Effector CD4-positive, alpha-beta T cell (primary cell): ENCODE measurements at places on chromosomes 16 and 17.

GRCh38 chr17:34230342-34230741 is 24.7 kb upstream of the CCL2 start:
- DNase-seq: no peak

DNA sequence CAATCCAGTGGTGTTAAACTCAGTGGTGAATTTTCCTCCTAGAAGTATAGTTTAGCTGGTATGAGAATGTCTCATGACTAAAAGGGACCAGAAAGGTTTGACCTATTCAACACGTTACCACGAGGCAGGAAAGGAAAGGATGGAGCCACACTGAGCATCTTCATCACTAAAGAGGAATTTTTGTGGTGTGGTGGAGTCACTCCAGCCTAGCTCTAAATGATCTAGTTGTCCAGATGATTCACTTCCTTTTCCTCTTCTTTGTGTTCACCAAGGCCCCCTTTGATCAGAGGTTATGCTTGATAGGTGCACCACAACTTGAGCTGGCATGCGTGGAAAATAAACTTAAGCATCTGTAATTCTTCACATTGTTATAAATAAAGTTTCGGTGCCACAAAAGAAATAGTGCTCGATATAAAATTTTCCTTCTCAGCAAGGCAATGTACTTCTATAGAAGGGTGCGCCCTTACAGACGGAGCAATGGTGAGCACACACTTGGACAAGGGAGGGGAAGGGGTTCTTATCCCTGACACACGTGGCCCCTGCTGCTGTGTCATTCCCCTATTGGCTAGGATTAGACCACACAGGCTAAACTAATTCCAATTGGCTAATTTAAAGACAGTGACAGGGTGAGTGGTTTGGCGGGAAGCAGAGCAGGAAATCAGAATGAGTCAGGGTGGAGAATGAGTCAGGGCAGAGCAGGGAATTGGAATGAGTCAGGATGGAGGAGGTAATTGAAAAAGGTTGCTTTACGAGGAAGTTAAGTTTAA is 254.6 kb downstream of the HS3ST3A1 start:
- DNase-seq: no peak

DNA sequence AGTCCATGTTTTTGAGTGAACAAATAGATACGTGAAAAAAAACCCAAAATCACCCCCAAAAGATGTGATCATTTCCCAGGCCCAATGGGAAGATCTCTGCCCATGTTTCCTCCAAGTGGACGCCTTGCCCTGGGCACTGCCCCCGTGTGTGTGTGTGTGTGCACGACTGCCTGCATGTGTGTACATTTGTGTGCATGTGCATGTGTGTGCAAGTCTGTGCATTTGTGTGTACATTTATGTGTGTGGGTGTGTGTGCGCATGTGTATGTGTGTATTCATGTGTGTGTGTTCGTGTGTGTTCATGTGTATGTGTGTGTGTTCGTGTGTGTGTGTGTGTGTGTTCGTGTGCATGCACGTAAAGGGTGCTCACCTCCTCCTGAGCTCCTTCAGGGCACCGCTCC is 16.8 kb upstream of the LRRC37A3 start:
- no peak for DNase-seq

- no peak for DNase-seq
Measured at GRCh38 chr16:23379707-23380106, 73.3 kb downstream of the COG7 start.

DNA sequence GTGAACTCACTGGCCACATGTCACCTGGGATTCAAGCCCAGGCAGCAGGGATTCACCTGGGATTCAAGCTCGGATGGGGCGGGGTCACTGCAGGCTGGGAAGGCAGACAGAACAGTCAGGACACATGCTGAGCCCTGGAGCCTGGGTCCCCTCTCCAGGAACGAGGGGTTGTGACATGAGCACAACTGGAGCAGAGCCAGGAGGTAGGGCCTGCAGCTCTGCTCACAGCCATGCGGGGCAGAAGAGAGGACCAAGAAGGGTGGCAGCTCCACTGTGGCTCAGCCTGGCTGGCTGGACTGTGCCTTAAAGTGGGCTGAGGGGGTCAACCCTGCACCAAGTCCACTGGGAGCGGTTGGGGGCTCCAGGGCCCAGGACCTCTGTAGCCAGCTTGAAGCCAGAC is 150.1 kb downstream of the RAB11FIP4 start:
- DNase-seq: no peak

DNA sequence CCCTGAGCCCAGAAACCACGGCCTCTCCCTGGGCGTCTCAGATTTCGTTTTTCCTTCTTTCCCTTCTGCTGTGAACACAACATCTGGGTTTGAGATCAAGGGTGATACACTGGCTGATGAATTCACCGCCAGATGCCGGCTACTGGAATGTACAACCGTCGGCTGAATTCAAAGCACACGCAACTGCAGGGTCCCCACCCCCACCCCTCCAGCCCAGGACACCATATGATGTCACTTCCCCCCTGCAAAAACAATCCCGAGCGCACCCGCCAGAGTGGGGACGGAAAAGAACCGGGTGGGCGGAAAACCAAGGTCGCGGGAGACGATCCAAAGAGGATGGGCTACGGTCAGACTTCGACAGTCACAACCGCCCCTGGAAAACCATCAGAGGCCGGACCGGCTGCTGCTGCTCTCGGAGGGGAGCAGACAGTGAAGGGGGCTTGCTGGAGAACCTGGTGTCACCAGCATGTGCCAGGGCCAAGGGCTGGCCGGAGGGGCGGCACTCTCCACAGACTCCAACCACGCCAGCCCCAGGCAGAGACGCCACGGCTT is 23.3 kb downstream of the CEP295NL start:
- DNase-seq: no peak

GRCh38 chr16:50819706-50820105 is 77.8 kb downstream of the CYLD start:
- DNase-seq: no peak

- no peak for DNase-seq
Measured at GRCh38 chr16:83887080-83887479, 11.8 kb upstream of the MLYCD start.

DNA sequence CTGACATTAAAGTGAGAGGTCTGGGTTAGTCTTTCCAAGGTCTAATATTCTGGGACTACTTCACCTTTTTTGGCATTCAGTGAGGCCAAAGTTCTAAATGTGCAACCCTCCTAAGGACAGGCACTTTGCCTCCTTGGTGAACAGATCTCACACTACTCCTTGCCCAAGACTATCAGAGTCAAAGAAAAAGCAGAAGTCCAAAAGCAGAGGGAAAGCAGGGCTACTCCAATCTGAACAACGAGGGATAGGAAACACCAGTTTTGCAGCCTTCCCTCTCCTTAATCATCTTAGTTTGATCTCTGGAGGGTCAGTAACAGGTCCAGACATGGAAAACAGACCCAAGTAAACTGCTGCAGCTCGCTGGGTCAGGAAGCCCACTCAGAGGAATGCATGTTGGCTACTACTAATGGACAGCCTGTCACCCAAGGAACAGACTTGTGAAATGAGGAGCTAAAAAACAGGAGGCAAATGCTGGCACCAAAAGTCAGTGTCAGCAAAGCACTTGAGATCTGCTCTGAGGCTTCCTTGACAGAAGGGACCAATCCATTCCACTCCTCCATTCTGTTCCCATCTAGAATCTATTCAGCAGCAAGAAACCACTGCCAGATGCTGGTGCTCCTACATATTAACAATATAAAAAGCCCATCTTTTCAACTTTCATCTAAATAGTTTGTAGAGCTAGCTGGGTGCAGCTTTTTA is 29.9 kb downstream of the DCUN1D3 start:
- DNase-seq: no peak

DNA sequence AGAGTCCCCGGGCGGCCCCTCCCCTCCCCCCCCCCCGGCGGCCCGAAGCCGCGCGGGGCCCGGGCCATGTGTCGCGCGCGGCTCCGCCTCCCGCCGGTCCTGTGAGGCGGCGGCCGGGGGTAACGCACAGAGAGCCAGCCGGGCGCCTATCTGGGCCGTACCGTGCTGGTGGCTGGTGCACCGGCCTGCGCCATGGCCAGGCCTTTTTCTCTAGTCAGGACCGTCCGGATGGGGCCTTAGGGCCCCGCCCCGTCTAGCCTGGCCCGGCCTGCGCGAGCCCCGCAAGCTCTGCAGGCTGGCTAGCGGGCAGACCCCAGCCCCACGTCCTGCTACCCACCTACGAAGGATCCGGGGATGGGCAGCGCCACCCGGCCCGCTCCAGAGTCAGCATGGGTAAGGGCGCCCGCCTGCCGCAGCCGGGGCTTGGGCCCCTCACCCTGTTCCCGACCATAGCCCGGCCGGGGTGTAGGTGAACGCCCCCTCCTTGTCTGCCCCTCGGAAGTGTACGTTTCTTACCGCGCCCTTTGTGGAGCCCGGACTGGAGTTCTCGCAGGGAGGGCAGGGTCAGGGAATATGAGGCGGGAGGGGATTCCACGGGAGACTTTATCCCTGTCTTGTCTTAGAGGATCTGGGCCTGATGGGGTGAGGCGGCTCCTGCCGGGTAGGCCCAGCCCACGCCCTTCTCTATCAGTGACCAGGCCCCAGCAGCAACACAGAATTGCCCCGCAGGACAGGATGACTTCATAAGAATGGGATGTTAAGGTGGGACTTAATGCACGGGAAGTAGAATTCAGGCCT is at the start of gene CENPT:
Gene CENPT (minus strand): TSS at position 630 of the 798 bp plus-strand sequence. CDS start 13,834 bp downstream, outside the sequence.
- no peak for DNase-seq

DNA sequence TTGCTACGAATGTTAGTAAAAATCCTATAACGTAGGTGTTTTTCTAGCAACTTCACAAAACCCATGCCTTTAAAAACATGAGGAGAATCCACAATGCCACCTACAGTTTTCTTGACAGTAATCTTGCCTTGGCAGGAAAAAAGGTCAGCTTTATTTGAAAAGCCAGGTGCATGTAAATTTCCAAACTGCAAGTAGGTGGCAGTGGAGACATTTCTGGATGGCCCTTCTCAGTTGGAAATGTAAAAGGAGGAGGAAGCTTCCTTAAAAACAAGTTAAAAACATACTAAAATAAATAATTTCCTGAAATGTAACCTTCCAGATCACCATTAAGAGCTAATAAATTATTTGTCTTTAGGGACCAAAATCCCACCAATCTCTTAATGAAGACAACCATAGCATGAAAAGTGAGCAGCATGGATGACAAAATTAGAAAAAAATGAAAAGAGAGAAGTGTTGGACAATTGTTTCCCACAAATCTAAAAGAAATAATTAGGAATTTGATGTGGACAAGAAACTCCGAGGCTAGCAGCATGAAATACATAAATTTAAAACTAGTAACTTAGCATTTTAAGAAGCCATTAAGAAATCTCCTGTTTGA is 152.2 kb downstream of the SNX11 start:
- no peak for DNase-seq
